ENCODE measurements at places on chromosomes 13 and 19.
A peak's percentile ranks its signal among the peaks of the same experiment; 100 is the strongest.

- DNase-seq, result no peak
Measured at GRCh38 chr19:53037101-53038097, 7.1 kb upstream of the ERVV-2 start.

- DNase-seq, result no peak
Measured at GRCh38 chr19:43644181-43644580, 4.5 kb upstream of the CADM4 start.

DNA sequence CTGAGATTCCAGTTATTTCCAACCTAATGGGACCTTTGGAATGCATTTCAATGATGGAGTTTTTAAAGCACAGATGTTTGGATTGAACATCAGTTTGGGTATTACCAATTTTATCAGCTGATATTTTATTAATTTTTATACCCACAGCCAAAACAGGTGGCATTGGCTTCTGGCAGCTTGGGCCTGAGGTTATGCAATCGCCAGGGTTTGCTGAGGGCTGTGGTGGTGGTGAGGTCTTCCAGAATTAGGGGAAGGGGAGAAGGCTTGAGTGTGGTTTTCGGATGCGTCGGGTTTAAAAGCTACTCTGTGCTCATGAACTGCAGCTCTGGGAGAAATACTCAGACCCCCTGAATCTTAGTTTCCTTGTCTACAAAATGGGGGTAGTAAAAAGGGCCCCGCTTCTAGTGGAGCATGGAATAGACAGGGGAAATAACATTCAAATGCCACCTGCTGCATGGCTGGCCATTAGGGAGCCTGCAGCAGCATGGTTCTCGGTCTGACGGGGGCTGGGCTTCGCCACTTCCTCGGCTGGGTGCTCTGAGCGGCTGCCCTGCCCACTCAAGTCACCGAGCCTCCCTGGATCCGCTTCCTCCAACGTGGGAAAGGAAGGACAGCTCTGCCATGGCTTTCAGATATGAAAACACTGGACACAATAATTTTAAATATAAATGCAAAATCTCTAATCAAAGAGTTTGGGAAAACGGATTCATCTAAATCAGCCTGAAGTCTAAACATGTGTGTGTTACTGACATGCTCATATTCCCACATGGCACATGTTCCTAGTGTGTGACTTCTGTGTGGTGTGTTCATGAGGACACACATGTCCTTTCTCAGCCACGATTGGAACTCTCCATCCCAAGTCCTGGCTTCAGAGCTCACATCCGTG lies 35.2 kb downstream of the ADPRHL1 start:
- no peak for DNase-seq

- DNase-seq, result no peak
Measured at GRCh38 chr13:100544866-100545683, 43.5 kb downstream of the GGACT start.

GRCh38 chr13:97440598-97441170 lies 6.7 kb downstream of the RAP2A start:
- no peak for DNase-seq

DNA sequence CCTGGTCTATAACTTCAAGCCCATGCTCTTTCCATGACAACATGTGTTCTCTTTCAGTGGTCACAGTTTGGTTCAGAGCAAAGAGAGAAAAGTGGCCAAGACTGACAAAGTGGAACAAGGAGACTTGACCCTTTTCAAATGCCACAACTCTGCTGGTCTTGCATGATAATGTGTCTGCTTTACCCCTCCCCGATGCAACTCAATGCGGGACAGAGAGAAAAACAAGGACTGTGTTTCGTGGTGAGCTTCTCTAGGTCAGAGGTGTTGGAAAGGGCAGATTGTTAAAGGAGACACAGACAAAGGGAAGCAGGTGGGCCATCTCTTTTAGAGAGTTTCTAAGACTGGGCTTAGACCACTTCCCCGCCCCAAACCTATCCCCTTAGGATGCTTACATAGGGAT lies 61.6 kb upstream of the SERTM1 start:
- DNase-seq, result no peak

DNA sequence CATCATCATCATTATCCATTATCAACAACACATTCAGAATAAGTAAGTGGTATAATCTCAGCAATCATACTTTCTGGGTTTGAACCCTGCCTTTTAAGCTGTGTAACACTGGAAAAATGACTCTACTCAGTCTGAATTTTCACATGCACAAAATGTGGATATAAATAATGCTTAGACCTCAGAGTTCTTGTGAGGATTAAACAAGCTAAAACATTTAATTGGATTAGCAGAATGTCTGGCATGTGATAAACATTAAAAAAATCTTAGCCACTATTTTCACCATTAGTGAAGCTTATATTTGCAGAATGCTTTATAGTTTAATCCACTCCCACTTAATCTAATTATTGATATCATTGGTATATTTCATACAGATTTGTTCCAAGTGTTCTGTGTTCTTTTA lies 412.3 kb downstream of the RFC3 start:
- peak; percentile 75 for DNase-seq

DNA sequence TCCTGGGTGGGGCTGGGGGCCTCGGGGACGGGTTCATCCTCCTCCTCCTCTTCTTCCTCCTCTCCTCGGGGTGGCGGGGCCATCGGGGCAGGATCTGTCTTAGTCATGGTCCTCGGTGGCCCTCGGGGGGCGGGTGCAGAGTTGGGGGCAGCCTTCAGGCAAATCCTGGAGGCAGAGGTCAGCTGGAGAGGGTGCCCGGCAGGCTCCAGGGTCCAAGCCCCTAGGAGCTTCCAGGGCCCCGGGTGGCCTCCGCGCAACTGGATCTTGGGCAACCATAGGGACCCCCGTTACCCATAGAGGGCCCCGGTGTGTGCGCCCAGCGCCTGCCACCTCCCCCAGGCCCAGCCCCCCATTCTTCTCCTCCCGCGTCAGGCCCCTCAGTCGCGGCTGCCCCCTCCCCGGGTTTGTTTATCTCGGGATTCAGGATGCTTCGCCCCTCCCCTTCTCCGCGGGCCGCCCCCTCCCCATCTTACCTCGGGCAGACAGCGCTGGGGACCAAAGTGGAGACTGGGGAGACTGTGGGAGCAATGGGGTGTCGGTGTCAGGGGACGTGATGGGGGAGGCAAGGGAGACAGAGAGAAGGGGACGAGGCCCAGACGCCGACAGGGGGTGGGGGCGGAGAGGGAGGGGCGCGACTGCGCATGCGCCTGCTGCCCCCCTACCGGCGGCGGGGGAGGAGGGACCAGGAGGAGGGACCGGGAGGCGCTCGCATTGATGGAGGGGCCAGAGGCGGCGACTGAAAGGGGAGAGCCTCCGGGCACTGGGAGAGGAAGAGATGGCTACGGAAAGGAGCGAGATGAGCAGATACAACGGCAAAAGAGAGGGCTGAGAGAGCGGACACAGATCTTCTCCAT lies at the start of gene CLIP3:
Gene CLIP3, minus strand, starts transcription at position 623 of the 854 bp plus-strand sequence. Its CDS starts 516 bp downstream, at position 107.
- peak; percentile 90 for DNase-seq

DNA sequence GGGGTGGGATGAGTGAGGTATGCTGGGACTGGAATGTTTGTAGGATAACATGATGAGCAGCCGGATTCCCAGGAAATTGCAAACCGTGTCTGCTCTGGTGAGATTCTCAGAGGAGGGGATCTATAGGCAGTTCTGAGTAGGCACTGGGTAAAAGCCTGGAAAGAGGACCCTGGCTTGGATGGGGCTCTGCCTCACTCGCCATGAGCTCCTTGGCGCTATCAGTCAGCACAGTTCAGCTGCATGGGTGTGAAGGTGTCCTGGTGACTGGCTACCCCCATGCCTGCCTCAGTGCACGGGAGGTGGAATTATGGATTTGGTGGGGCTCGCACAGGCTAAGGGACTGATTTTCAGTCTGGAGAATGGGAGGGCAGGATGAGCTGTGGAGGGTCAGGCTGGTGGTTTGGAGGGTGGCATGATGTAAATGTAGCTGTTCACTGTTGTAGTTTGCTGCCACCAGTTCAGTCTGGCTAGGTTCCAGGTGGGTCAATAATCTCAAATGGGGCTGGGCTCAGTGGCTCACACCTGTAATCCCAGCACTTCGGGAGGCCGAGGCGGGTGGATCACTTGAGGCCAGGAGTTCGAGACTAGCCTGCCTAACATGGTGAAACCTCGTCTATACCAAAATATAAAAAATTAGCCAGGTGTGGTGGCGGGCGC lies 9.2 kb upstream of the ZNF627 start:
- DNase-seq, result no peak

GRCh38 chr19:47377208-47377701 lies 28.1 kb downstream of the DHX34 start:
- DNase-seq, result no peak

GRCh38 chr13:110835721-110836604 lies 78.9 kb downstream of the ANKRD10 start:
- DNase-seq, result no peak

GRCh38 chr13:111074826-111075225 lies 40.3 kb upstream of the ARHGEF7 start:
- no peak for DNase-seq

- peak; percentile 97 for DNase-seq
Measured at GRCh38 chr19:58475714-58476497, at the start of gene ZNF446. TSS of gene ZNF446 (plus strand) at chr19:58476352. CDS start at chr19:58477219, 867 bp downstream.

GRCh38 chr19:15820646-15821045 lies 5.2 kb upstream of the OR10H1 start:
- DNase-seq, result no peak

DNA sequence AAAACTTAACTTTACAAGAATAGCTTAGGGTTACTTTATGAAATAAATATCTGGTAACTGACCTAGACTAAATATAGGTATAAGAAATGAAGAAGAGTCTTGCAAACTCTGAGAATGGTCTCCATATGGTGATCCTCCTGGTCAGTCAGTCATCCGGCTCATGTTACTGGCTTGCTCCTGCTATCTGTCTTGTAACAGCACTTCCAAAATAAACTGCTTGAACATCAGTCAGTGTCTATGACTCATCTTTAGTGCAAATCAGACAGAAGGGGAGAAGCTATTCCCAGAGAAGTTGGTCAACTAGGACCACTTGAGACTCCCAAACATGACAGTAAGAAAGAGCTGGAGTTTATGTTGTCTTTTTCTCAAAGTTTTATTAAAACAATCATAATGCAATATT lies 1550.9 kb downstream of the PCDH9 start:
- DNase-seq, result no peak

DNA sequence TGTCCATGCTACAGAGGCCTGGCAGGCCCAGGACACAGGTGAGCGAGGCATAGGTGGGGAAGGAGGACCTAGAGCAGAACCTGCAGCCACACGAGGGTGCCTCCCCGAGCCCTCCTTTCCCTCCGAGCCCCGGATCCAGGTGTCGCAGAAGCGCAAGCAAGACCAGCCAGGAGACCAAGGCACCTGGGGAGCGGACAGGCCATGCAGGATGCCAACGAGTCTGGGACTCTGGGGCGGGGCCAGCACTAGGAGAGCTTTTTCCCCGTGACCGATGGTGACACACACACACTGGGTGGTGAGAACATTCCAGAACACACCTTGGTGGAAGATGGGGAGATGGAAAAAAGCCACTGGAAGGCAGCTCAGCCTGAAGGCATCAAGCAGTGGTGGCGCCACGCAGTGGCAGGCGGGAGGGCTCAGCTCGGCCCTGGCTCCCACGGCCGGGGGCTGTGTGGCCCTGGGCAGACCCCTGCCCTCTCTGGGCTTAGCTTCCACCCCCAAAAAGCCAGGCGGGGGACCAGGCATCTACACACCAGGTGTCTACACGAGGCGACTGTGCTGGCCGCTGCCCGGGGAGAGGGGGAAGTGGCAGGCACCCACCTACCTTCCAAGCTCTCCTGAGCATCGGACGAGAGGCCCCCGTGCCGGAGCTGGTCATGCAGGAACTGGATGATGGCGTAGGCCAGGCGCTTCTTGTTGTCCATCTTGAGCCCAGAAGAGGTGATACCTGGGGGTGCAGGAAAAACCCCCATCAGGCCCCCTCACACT lies 14.5 kb downstream of the SGTA start:
- no peak for DNase-seq

DNA sequence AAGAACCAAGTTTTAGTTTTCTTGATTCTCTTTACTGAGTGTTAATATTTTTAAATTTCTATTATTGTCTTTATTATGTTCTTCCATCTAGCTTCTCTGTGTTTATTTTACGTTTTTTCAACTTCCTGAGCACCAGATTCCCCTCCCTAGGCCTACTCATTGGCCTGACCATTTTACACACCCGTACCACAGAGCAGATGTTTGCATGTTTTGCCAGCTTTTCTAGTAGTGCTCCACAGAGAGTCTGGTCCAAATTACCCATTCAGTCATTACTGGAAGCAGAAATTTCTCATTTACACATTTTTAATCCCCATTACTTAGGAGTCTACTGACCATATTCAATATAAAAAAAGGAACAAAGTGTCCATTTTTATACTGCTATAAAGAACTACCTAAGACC lies 66.9 kb downstream of the ING1 start:
- no peak for DNase-seq

All from NCI-H82 (cell line).